Nucleus accumbens (tissue), 56 donors: ENCODE measurements at places on chromosomes 6 and 20.

GRCh38 chr6:27478706-27479318 lies 5.9 kb upstream of the ZNF184 start:
- peak; percentile 84 for DNase-seq

- no peak for DNase-seq
These were observed 774.3 kb downstream of the QKI start for GRCh38 chr6:164188861-164189260.

- DNase-seq: no peak
These were observed 102.4 kb downstream of the IMPG1 start for GRCh38 chr6:75970093-75970492.

DNA sequence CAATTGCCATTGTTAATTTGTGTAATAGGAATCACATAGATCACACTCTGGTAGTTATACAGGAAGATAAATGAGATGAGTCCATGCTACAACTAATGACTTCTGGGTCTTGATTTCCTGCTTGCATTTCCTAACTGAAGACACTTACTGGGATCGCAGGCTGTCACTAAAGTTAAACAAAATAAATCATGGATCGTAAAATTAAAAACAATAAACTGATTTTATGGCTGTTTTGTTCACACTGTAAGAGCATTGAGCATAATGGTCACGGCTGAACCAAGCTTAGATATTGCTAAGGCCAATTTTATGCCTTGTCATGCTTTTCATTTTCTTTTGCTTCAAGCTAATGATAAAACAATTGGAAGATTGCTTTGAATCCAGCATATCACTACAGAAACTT lies 332.5 kb upstream of the CITED2 start:
- no peak for DNase-seq

GRCh38 chr20:44959638-44960102 lies 527 bp downstream of the TOMM34 start:
- no peak for DNase-seq

DNA sequence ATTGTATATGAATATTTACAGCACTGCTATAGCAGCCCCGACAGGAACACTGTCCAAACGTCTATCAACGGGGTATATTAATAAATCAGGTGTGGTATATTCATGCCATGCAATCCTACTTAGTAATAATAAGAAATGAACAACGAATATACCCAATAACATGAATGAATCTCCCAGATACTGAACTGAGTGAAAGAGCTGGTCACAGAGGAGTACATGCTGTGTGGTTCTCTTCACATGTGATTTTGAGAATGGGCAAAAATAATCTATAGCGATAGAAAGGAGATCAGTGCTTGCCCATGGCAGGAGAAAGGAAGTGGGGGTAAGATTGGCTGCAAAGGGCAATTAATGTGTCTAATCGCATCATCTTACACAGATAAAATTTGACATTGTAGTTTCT lies 3.7 kb upstream of the TAAR6 start:
- DNase-seq: no peak

DNA sequence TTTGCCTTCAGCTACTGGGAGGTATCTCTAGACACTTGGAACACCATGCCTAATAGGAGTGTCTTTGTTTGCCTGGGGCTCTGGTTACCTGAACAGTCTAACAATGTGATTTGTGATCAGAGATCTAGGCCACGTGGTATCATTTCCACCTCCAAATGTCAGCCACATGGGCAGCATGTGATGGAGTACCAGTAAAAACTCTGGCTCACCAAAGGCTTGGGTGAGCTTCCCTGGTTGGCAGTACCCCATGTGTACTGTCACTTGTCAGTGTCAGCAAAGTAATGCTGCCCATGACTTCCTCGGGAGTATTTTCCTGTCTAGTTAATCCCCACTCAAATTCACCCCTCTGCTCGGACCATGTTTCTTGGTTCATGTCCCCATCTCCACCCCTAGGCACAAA lies 195.2 kb upstream of the LRFN2 start:
- DNase-seq: no peak

DNA sequence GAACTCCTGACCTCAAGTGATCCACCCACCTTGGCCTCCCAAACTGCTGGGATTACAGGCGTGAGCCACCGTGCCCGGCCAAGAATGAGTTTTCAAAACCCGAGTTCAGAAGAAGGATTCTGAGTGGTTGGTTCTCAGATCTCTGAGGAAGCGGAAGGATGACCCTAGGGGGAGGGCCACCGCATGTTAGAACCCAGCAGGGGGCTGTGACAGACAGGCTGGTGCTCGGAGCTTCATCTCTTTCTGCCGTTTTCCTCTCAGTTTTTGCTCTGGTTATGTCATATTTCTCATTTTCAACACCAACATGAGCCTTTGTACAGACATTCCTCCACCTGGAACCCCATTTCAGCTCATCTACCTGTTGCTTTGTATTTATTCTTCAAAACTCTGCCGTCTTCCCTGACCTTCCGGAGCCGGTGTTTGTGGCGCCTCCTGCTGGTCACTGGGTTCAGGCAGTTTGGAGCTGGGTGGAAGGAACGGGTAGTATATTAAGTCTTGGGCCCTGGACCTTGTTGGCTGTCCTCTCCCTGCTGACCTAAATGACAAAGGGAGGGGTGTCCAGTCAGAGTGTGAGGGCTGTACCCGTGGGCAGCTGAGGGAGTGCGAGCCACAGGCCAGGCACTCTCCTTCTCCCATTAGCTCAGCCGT lies at the start of gene DEFB123:
Gene DEFB123 (plus strand): TSS at position 621 of the 648 bp plus-strand sequence. CDS start 67 bp downstream, outside the sequence.
- no peak for DNase-seq

DNA sequence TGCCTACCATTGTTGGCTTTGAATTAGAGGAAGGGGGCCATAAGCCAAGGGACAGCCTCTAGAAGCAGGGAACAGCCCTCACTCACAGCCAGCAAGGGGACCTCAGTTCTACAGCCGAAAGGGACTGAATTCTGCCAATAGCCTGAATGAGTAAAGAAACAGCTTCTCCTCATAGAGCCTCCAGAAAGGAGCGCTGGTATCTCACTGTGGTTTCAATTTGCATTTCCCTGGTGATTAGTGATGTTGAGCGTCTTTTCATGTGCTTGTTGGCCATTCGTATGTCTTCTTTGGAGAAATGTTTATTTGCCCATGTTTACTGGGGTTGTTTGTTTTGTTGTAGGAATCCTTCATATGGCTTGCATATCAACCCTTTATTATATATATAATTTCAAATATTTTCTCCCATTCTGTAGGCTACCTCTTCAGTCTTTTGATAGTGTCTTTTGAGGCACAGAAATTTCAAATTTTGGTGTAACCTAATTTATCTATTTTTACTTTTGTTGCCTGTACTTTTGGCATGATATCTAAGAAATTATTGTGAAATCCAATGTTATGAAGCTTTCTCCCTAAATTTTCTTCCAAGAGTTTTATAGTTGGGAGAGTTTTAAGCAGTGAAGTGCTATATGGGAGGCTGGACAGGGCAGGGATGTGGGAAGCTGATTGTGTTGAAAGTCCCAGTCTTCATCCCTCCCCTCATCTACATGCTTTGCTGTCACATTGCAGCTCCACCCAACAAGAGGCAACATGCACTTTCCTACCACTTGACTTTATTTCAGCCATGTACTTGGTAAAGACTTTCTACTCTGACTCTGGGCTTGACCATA lies 82.3 kb upstream of the SHLD1 start:
- DNase-seq: no peak

GRCh38 chr20:2026514-2026913 lies 32.7 kb upstream of the PDYN start:
- no peak for DNase-seq

GRCh38 chr6:1285556-1285955 lies 26.3 kb upstream of the FOXQ1 start:
- no peak for DNase-seq

DNA sequence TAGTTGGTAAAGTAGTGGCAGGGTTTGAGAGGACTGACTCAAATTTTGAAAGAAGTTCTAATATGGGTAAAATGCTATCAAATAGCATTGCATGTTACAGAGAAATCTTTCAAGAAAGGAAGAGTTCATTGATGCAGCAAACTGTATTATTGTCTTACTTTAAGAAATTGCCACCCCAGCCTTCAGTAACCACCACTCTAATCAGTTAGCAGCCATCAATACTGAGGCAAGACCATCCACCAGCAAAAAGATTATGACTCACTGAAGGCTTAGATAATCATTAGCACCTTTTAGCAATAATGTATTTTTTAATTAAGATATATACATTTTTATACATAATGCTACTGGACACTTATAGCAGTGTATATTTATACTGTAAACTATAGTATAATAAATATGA lies 138.9 kb downstream of the CDK19 start:
- DNase-seq: no peak

- DNase-seq: no peak
These were observed 100.9 kb upstream of the ENPP5 start for GRCh38 chr6:46271728-46272127.

GRCh38 chr6:116511424-116512110 lies at the start of gene CALHM5:
CALHM5 (plus strand) TSS chr6:116511639; CDS start chr6:116511697, 58 bp downstream.
- DNase-seq: no peak

DNA sequence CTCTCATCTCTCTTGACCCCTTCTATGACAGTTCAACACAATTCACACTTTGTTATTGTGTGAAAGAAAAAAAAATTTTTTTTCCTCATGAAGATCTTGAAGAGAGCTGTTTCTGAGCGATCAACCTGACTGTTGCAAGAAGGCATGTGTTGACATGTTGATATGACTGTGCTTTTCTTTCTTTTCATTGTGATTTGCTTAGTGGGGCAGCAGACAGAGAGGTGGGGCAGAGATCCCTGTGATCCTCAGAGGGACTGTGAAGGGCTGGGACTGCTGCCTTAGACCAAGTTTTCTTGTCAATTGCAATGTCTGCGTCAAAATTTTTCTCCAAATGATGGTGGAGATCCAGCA lies 70.8 kb upstream of the IYD start:
- DNase-seq: no peak

DNA sequence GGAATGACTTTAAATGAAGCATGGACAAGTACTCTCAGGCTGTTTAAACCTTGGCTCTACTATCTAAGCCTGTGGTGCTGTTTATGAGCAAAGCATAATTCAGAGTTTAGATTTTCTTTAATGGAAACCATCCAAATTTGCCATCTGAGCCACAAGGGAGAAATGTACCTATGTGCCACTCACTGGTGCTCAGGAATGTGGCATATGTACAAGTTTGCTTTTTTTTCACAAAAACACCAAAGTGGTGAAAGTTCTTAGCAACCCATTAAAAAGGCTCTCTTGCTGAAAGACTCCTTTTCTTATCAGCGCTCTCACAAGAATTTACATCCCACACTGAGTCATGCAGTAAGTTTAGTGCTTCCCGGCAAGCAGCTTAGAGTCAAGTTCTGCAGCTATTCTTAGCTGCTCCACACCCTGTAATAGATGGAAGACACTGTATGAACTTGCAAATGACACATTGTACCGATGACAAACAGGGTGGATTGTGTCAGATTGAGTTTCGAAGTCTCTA lies 57.3 kb upstream of the MLIP start:
- no peak for DNase-seq

DNA sequence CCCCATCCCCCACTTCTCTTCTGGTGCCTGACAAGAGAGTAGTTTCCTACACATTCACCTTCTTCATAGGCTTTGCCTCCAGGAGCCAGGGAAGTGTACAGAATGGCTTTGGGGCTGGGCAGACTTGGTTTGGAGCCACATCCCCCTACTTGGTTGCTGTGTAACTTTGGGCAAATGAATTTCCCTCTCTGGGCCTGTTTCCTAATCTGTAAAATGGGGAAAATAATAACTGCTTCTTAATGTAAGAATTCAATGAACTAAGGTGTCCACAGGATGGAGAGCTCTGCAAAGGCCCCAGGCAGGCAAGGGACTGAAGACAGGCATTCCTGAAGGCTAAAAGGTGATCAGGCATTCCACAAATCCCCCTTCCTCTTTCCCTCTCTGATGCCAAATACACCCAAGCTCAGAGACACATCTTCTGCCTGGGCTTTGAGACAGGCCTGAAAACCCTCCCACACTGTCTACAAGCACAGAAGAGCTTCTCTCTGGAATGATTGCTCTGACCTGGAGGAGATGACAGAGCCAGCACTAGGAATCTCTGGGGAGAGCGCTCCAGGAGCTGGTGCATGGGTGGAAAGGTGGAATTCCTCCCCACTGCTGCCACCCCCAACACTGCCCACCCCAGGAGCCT lies 6.9 kb upstream of the C20orf203 start:
- DNase-seq: no peak

- DNase-seq: peak; percentile 57
These were observed at the start of gene CDK5RAP1 for GRCh38 chr20:33401184-33401920. CDK5RAP1 (minus strand) TSS chr20:33401519; CDS start chr20:33397064, 4,455 bp downstream.

GRCh38 chr6:150868759-150869158 lies 3.3 kb downstream of the MTHFD1L start:
- no peak for DNase-seq

DNA sequence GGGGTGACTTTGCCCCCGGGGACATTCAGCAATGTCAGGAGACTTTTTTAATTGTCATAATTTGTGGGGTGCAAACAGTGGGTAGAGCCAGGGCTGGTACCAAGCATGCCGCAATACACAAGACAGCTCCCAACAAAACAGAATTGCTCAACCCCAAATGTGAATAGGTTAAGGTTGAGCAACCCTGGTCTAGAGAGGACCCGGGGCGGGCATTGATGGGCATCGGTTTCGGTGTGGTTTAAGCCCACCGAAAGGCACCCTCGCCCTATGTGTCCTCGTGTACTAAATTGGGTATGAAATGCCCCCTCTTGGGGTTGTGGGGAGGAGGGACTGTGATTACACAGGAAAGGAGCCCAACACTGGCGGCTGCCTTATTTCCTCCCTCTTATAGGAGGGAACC lies 36.0 kb downstream of the KIAA1755 start:
- DNase-seq: no peak

DNA sequence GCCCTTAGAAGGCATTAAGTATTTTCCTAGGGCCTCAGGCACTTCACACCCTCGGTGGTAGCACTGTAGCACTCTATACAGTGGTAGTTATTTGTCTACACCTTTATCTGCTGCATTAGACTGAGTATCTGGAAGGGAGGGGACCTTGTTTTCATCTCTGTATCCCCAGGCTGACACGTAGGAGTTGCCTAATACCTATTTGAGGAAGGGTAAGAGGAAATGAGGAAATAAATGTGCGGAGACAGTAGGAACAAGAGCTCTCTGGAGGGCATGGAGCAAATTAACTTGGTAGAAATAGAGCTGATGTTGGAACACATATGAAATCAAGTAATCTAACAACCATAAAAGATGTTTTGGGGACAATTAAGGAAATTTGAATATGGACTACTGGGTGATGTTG lies 3.9 kb downstream of the CNPY3 start:
- no peak for DNase-seq

DNA sequence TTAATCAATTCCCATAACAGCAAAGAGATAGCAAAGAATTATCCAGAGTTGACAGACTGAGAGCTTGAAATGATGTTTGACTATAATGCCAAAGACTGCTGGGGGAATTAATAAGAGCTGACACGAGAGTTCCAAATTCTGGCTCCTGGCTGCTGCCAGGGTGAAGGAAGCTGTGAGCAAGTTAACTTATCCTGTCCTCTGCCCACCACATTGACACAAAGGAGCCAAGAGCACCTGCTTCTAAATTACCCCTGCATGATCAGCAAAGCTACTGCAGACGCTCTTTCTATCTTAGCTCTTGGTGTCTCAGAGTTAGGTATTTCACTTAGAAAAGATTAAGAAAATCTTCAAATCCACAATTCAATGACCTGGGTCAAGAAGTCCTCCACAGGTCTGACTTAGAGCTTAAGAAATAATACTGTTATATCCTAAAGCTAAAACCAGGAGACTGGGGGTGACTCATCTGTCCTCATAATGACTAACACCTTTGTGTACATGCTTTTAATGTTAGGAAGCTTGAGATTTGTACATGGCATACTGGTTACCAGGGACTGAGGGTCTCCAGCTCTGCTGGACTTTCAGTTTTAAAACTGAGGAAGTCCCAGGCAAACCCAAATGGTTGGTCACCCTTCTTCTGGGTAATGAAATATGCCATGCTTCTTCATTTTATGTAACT lies 13.2 kb upstream of the FRK start:
- DNase-seq: no peak

- no peak for DNase-seq
These were observed 38.5 kb downstream of the HTR1B start for GRCh38 chr6:77424761-77425160.
